ENCODE measurements at places on chromosomes 4 and X.

- no peak for ATAC-seq
These were observed 174.5 kb upstream of the DKK2 start for GRCh38 chr4:107210450-107211239.

GRCh38 chrX:72120837-72121236 is 10.9 kb downstream of the RTL5 start:
- no peak for ATAC-seq

DNA sequence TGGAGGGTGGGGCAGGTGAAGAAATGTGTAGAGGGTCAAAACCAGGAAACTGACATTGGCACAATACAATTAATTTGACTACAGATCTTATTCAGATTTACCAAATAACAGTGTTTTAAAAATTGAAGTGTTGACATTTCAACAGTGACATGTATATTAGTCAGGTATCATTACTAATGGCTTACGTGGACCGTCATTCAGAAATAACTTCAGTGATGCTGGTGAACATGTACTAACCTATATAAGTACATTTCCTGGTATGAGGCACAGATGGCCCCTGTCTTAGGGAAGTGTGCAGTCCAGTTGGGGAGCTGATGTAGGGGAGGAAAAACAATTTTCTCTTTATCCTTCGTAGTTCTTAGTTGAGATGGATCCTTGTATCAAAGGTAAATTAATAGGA is 22.3 kb upstream of the MAOA start:
- peak; percentile 24 for ATAC-seq

GRCh38 chrX:72254816-72255215 is 16.0 kb upstream of the ERCC6L start:
- ATAC-seq = no peak

- ATAC-seq = no peak
These were observed 93.0 kb downstream of the HDAC8 start for GRCh38 chrX:72479324-72480274.

DNA sequence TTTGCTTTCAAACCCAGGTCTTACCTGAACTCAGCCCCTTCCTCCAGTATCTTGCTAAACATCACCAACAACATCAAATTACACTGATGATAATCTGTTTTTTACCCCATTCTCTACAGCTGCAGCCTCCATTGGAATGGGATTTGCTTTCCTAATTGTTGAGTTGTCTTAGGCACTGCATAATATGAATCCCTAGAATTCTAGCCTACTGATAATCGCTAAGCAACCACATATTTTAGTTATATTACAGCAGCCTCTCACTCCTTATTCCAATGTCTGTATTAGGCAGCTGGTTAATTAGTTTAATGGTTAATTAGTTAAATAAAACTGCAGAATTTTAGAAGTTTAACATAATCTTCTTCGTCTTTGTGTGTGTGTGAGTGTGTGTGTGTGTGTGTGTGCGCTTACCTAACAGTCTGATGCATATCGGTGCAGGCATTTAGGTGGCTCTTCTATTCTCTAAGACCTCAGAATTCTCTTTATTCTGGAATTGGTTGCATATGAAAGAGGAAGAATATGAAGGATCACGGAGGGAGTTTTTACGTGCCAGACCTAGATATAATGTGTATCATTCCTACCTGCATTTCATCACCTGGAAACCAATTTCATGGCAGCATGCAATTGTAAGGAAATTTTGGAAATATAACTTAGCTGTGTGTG is 5.3 kb upstream of the COMMD8 start:
- no peak for ATAC-seq

DNA sequence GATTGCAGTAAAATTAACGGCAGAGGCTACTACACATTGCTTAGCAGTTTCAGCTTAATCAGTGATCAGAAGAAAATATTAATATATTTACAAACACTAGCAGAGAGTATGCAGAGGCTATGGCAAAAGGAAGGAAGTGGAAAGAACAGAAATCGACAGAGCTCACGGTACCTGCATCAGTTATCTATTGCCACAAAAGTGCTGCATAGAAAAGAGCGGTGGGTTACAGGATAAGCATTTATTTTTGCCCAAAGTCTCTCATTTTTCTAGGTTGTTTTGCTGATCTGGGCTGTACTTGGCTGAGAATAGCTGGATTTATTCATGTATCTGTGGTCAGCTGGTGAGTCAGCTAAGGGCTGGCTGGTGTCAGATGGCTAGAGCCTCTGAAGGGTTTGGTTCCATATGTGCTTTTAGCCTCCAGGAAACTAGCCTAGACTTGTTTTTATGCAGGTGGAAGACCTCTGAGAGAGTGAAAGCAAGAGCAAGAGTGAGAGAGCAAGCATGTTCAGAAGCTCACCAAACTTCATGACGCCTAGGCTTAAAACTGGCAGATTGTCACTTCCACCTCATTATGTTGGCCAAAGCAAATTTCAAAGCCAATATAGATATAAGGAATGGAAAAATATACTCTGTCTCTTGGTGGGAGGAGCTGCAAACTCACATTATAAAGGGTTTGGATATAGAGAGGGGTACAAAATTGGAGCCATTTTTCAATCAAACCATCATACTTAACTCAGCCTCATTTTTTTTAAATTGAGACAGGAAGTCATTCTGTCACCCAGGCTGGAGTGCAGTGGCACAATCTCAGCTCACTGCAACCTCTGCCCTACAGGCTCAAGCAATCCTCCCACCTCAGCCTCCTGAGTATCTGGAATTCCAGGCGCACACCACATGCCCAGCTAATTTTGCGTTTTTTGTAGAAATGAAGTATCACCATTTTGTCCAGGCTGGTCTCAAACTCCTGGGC is 153.2 kb upstream of the RPL34 start:
- ATAC-seq = peak; percentile 69

DNA sequence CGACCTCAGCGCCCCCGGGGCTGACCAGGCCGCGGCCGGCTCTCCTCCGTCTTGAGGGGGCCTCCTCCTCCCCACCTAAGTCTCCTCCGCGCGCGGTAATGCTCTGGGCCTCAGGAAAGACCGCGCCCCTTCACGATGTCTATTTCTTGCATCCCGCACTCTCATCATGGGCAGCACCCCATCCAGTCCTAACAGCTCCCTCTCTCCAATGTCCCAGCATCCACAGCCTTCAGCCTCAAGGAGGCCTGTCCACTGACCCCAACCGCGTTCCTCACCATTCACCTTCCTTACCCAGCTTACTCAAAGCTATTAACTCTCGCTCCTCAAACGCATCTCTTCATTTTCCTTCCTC is 77.5 kb downstream of the MAGED4 start:
- ATAC-seq = peak; percentile 10

- no peak for ATAC-seq
These were observed 17.5 kb downstream of the RAB39B start for GRCh38 chrX:155246748-155247147.

GRCh38 chrX:11445540-11445939 is 152.3 kb downstream of the AMELX start:
- no peak for ATAC-seq
